ENCODE measurements at places on chromosomes 12 and 14.

GRCh38 chr12:131720921-131721320 is 10.0 kb downstream of the SFSWAP start:
- DNase-seq: no peak

- no peak for DNase-seq
Measured at GRCh38 chr14:100788517-100788916, 37.4 kb upstream of the MEG3 start.

DNA sequence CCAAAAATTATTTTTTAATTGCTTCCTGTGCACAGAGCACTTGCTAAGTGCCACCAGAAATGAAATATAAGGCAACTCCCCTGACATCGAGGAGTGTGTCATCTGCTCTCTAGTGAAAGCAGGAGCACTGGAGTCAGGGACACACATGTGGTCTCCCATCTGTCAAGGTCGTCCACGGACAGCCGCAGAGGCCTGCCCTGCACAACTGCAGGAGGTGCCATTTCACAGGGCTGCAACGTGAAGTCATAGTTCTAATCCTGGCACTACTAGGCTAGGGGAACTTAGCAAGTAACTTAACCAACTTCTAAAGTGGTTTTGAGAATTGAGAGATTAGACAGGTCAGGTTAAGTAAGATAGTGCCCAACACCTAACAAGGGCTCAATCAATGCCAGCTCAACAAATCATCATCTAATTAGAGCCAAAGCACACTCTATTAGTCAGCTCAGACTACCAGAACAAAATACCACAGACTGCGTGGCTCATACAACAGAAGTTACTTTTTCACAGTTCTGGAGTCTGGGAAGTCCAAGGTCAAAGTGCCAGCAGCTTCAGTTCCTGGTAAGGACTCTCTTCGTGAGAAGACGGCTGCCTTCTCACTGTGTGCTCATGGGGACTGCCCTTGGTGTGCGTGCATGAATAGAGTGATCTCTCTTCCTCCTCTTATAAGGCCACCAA is 30.7 kb downstream of the FOXN3 start:
- DNase-seq: no peak

DNA sequence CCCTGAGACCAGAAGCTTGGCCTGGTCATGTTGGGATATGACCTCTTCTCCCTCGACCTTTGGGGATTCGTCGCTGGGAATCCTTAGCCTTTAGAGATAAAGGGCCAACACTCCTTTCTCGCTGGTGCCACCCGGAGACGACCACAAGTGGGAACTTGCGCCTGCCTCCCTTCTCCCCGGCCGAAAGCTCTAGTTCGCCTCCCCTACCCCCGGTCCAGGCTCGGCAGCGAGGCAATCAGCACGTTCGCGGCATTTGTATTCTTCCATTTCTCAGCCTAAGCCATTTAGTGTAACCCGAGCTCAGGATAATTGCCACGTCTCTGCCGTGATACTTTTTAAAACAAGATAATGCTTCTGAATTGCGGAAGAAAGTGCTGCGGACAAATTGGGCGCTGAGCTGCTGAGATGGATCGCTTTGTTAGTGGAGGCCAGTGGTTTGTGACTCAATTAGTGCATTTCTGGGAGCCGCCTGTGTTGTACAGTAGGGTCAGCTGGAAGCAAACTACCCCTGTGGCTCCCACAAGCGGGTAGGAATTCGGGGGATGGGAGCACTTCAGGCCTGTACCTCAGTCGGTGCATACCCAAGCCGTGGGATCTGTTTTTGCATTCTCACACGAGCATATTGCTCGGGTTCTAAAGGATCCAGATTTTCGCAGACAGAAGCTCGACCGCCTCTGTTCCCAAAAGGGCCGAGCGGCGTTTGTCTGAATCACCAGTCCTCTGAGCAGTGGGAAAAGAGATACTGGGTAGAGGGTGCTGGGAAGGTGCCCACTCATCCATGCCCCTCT is 6.8 kb upstream of the SIX1 start:
- no peak for DNase-seq

DNA sequence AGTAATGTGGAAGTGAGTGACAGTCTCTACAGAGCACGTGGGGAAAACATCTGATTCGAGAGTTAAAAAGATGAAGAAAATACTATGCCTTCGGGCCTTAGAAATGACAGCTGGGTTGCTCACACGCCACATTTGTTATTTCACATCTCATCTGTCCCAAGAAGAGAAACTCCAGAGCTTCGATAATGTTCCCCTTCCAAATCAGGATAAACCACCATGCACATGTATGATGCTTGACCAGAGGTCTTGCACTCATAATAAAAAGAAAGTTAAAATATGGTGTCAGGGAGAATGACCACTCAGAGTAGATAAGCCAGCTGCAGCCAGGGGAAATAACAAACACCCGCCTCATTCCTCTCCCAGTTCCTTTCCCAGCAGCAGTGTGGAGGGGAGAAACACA is 34.6 kb downstream of the NIN start:
- DNase-seq: no peak

DNA sequence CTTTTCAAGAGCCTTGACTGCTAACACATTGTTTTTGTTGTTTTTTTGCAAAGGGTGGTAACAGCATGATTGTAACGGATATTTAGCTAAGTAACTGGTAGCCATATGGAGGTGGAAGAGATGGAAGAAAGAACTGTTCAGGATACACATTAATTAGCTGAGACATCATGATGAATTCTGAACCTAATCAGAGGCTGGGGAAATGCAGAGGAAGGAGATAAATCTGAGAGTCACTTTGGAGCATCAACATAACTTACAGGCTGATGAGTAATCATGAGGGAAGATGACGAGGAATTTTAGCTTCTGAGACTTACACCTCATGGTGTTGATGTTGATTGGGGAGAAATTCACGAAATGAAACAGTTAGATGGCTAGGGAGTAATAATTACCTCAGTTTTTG is 62.3 kb downstream of the NIN start:
- DNase-seq: no peak

- DNase-seq: no peak
Measured at GRCh38 chr14:47332106-47332505, 343.3 kb downstream of the MDGA2 start.

GRCh38 chr12:58673021-58673420 is 247.3 kb downstream of the LRIG3 start:
- DNase-seq: no peak

- DNase-seq: no peak
Measured at GRCh38 chr12:45235087-45236025, 19.5 kb downstream of the ANO6 start.

DNA sequence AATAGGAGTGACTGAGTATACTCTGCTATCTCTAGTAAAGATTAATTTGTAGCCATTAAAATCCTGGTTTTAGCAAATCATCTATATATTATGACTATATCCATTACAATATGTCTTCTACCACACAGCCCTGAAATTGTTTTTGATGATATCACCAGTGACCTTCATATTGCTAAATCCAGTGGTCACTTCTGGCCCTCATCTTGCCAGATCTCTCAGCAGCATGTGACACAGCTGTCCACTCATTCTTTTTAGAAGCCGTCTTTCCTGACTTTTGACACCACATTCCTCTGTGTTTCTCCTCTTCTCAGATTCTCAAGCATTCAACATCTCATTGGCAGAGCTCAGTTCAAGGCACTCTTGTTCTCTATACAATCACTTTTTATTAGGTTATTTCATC is 54.9 kb downstream of the CPNE8 start:
- DNase-seq: no peak

- no peak for DNase-seq
Measured at GRCh38 chr12:75836533-75836932, 195.0 kb downstream of the PHLDA1 start.

GRCh38 chr12:77324416-77324762 is 259.0 kb upstream of the E2F7 start:
- DNase-seq: no peak

DNA sequence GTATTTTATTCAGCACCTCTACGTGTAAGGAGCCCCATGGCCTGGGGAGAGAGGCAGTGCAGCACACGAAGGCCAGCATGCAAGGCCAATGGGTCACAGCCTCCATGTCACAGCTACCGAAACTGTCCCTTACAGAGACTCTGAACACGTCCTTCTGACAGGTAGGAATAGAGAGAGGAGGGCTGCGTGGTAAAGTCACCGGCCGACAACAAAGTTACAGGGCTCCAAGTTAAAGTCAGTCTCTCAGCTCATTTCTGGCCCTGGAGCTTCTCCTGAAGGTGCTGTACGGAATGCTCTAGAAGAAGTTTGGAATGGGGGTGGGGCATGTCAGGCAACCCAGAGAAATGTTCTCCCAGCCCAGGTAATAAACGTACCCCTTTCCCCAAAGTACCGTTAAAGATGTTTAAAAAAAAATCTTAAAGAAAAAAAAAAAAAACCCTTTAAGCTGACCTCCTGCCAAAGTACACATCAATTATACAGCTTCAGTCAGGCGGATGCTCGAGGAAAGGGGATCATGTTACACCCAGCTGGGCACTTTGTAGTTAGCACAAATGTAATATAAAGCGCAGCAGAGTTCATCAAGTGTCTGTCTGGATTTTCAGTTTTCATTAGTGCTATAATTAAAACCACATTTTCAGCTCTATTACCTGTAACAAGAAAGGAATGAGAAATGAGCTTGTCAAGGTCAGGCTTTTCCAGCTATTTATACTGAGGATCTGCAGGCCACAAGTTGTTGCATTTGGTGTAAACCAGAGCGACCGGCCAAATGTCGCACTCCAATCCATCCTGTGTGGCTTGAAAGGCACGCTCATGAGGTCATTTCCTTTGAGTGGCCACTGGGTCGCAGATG is 53.3 kb upstream of the CDKN3 start:
- no peak for DNase-seq

DNA sequence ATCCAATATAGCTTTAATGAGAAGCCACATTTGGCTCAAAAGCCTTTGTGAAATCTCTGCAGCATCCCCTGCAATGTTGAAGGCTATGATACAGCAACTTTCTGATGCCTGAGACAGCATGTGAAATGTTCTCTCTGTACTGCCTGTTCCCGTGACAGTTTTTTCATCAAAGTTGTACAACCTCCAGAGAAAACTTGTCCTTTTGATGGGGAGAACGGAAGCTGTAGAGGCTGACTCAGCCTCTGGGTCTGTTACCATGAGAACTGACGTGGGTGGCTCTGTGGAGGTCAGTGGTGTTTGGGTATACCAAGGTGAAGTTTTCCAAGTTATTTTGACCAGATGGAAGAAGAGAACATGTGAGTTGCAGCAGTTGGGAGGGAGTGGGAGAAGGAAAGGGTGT is 17.0 kb downstream of the SLC4A8 start:
- no peak for DNase-seq

- DNase-seq: no peak
Measured at GRCh38 chr12:484096-484495, 24.4 kb downstream of the B4GALNT3 start.

DNA sequence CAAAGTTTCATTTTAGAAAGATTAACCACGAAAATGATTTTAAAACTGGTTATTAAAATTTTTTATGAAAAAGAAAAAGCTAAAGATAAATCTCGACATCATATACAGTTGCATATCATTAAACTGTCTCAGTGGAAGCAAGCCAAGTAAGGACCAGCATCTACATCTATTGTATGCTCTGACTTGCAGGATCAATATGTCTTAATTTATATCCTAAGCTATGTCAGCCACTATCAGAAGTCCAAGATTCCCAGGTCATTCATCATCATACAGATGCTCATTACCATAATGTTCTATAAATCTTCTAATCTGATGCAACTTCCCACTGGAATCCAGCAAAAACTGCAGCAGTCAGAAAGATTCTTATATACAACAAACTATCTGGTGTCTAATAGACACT is 43.5 kb downstream of the CMAS start:
- DNase-seq: no peak

GRCh38 chr14:93742761-93743160 is 45.5 kb downstream of the PRIMA1 start:
- DNase-seq: no peak

- DNase-seq: peak; percentile 10
Measured at GRCh38 chr14:51294951-51295525, 55.0 kb downstream of the TMX1 start.

DNA sequence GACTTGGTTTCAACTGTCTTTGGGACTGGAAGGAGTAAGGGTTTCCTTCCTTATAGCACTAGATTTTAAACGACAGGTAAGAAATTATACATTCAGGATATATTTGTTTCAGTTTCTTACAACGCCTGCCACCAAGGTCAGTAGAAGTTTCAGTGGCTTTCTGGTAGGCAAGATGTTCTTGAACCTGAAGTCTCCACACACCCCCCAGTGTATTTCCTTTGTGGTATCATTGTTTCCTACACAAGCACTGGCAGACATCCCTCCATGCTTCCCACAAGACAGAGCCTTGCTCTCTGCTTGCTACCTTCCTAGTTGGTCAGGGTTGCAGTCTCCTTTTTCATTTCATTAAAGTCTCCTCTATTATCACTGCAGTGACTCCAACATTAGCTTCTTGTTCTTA is 283.1 kb downstream of the FLRT2 start:
- DNase-seq: no peak

GRCh38 chr12:98985156-98985555 is 340.1 kb downstream of the APAF1 start:
- DNase-seq: no peak

DNA sequence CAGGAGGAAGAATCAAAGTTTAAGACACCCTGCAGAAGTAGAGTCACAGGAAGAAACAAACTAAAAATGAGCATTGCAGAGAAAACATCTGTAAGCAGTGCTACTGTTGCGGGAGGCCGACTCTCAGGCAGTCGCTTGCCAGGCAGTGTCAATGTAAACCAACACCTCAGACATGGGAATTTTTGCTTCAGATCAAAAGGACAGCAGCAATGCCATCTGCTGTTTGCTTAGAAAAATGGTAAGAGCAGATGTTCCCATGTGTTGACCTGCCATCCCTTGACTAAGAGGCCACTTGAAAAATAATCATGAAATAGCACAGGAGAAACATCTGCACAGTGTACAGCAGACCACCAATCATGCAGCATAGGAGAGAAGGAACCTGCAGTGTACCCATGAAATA is 196.6 kb downstream of the SLC25A21 start:
- no peak for DNase-seq

GRCh38 chr12:12612358-12612757 is 682 bp downstream of the CREBL2 start:
- DNase-seq: no peak

- no peak for DNase-seq
Measured at GRCh38 chr14:33567731-33568130, 383.1 kb downstream of the EGLN3 start.

GRCh38 chr12:53980802-53981496 is 4.0 kb upstream of the HOXC10 start:
- DNase-seq: no peak

- no peak for DNase-seq
Measured at GRCh38 chr14:76950055-76951020, 78.2 kb downstream of the IRF2BPL start.

Data from T-helper 1 cell (primary cell).